ENCODE measurements at places on chromosomes 2 and 18.

GRCh38 chr2:127479866-127480743 is 46.2 kb downstream of the IWS1 start:
- DNase-seq: no peak

DNA sequence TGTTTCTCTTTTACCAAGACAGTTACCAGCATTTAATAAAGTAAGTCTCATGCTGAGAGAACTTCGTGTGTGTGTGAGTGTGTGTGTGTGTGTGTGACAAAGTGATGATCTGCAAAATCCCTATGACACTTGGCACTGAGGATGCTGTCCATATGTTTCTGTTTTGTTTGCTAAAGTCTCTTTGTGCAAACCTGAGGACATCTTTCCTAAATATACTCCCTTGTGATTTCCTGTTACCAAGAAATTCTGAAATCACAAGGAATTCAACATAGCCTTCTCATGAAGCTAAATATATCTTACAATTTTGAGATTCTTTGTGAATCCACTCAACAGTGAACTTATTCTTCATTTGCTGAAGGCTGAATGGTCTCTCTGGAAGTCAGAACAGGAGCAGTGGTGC is 1359.7 kb upstream of the NRXN1 start:
- DNase-seq: no peak

DNA sequence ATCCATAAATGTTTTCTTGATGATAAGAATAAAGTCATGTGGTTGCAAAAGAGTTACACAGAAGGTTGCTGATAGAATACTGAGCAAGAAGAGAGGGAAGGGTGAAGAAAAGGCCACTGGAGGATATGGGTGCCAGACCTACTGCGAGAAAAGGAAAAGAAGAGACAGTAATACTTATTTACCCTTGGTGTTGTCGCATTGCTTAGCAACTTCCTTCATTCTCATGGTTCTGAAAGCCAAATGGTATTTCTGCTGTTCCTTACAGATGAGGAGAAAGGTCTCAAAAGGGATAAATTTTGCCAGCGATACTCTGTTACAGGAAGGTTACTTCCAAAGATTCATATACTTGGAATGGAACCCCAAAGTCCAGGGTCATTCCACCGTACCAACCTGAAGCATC is 62.5 kb downstream of the LHCGR start:
- DNase-seq: no peak

GRCh38 chr2:135945526-135945925 is 39.9 kb downstream of the DARS1 start:
- no peak for DNase-seq

DNA sequence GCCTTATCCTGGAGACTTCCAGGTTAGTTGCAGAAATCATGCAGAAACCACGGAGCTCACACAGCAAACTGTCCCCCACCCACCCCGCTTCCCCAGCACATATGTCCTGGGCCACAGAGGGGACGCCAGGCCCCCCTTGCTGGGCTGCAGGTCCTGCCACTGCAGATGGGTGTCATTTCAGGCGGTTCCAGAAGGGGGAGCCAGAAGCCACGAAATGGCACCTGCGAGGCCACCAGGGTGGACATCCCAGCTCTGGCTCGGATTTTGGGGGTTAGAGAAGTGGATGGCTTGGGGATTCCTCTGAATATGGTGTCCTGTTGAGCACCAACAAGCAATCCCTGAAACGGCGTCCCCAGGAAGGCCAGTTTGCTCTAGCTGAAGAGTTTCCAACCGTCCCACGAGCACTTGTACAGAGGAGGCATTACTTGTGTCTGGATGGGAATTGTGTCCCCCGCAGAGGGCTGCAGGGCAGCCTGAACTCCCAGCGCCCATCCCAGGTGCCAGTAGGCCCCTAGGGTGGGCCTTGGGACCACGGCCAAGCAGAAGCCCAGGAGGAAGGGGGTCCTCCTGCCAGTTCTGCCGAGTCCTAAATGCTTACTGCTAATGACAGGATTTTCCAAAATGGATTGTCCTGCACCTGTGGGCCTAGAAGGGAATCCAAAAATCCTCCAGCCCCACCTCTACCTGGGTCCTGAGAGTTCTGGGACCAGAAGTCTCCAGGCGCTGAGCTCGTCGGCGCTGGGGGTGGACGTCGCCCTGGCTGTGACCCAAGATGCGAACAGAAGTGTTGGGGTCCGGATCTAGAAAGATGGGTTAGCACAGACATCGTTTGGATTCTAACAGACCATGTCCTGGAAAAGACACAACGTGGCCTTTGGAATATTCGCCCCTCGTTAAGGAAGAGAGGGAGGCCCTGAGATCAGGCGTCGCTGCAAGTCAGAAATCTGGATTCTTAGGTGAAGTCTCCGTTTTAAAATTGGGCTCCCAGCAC is 14.6 kb upstream of the NFATC1 start:
- DNase-seq: peak; percentile 68

DNA sequence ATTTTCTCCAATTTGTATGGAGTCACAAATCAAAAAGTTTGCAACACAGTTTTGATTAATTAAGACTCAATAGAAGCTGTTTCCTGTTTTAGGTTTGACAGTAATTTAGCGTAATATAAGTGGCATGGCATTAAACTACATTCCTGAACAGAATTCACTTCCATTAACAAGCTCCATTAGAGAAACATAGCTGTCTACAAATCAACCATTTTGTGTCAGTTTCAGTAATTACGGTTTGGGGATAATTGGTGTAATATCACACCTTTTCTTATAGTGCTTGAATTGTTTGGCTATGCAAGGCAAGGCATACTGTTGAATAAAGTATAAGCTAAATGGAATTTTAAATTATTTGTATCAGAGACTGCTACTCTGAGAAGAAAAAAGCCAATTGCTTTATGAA is 585.5 kb downstream of the CBLN2 start:
- no peak for DNase-seq

GRCh38 chr2:48428449-48428848 is 101.5 kb upstream of the STON1 start:
- no peak for DNase-seq

GRCh38 chr18:22961156-22961555 is 28.0 kb downstream of the RBBP8 start:
- DNase-seq: no peak

DNA sequence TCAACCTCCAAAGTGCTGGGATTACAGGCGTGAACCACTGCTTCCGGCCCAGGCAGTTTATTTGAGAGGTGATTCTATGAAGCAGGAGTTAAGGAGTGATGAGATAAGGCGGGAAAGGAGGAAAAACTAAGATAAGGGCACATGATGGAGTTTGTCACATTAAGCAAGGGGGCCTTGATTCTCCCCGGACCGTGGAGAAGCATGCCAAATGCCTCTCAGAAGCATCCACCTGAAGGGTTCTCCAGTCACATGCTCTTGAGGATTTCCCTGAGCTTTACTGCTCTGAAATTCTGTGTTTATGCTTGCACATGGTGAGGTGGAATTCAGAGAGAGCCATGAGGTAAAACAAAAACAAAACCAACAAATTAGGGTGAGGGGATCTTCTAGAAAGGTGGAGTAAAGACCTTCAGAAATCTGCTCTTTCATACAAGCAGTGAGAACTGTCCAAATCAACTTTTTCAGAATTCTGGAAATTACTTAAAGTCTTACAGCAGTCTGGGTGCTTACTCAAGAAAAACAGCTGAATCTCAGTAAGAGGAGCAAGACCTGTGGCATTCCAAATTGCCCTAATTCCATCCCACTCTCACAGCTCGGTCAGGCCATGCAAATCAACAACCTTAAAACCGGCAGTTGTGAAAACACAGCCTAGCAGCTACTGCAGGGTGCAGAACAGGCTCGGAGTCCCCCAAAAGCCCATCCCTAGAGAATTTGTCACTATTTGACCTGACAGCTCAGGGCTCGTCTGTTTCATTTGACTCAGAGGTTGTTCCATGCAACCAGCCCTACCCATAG is 69.1 kb upstream of the CTLA4 start:
- DNase-seq: no peak

GRCh38 chr2:28435241-28435640 is 42.6 kb downstream of the FOSL2 start:
- no peak for DNase-seq

GRCh38 chr2:98771264-98771663 is 40.3 kb upstream of the MGAT4A start:
- DNase-seq: no peak

- no peak for DNase-seq
Observed at GRCh38 chr2:180607514-180608049, 372.8 kb upstream of the UBE2E3 start.

DNA sequence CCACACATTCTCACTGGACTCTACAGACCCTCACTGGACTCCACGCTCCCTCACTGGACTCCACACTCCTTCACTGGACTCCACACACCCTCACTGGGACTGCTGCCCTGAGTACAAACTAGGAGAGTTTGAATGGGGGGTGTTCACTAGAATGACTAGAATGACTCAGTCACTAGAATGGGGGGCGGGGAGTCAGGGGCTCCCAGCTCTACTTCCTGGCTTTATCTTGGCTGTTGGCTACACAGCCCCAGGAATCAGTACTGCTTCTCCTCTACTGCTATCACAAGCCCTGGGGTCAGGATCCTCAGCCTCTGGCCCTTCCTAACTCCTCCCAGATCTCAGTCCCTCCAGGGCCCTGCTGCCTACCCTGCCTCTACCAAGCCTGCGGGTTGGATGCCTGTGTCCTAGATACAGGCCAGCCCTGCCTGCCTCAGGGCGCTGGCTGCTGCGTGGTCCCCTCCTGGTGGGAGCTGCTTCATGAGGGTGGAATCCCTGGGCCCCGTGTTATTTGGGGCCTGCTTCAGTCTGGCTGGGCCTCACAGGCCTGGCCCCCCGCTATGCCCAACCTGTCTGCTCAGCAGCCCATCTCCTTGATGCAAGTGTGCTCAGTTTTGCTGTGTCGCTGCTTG is 7.8 kb downstream of the PTMA start:
- DNase-seq: no peak

- no peak for DNase-seq
Observed at GRCh38 chr2:176084611-176085119, 903 bp upstream of the EVX2 start.
